KG1 (cell line): ENCODE measurements at places on chromosomes 12 and 14.

DNA sequence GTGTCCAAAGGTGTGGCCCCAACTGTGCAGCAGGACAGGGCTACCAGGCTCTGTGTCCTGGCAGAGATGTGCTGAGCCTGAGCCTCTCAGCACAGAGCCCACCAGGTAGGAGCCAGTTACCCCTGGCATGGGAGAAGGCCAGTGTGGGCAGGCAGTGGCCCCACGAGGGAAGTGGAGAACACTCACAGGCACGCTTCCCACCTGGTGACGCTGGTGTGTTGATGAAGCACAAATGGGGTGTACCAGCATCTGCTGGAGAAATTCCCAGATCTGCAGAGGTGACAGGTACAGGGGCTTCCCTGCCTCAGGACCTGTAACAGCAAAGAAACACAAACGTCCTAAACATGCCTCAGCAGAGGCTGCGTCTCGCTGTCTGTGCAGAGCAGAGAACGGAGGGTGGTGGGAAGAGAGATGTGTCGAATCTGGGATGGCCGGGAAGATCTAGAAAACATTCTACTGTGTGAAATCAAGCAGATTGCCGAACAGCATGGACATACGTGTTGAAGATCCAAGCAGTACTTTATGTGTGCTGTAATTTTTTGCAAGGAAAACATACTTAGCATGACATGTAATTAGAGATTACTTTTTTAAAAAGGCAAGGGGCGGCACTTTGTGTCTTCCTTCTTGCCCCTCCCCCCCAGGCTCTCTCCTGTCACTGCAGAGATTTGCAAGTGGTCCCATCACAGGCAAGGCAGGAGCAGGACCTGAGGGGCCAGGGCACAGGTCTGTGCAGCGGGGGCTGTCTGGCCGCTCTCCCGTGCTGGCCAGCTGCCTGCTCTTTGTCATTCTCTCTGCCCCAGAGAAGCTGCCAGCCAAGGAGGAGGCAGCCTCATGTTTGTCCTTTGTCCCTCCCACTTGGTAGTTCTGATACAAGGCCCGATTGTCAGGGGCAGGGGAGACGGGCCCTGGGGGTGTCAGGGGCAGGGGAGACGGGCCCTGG is 17.3 kb downstream of the HIP1R start:
- no peak for DNase-seq

GRCh38 chr12:15323480-15323879 is 1.2 kb downstream of the PTPRO start:
- no peak for DNase-seq

DNA sequence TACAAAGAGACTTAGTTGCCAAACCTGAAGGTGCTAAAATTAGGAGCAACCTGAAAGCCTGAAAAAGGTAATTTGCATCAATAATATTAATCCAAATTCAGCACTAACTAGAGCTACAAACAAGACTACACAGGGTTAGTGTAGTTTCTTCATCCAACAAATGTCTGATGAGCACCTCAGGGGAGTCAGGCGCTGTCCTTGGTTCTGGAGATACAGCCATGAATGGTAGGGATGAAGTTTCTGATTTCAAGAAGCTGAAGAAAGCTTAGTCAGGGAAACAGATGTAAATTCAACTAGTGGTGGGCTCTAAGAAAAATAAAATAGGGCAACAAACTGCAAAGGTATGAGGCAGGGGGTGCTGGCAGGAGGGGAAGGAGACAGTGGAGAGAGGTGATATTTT is 266.3 kb downstream of the GLT1D1 start:
- DNase-seq: no peak

DNA sequence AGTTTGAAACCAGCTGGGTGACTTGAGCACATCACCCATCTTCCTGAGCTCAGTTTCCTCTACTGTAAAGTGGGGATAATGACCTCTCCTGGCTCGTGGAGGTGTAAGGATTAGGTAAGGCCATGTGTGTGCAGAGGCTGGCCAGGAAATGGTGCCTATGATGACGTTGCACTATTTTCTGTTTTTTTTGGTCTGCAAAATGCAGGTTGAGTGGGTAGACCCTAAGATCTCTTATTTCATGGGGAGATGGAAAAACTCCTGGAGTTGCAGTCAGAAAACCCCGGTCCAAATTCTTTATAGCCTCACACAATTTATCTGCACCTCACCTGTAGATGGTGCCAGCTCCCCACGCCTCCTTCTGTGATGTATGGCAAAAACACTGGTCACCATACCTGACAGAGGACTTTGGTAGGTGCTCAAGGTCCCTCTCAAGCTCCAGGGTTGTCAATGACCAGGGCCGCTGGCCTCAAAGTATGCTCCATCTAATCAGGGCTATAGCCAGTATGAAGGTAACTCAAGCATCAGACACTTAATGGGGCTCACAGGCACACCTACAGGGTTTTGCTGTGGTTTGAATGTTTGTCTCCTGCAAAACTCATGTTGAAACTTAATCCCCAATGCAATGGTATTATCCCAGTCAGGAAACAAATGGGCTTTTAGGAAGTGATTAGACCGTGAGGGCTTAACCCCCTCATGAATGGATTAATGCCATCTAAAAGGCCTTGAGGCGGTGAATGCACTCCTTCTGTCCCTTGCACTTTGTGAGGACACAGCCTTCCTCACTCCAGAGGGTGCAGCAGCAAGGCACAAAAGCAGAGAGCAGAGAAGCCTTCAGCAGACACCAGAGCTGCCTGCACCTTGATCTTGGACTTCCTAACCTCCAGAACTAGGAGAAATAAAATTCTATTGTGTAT is 17.6 kb downstream of the C14orf132 start:
- DNase-seq: no peak

DNA sequence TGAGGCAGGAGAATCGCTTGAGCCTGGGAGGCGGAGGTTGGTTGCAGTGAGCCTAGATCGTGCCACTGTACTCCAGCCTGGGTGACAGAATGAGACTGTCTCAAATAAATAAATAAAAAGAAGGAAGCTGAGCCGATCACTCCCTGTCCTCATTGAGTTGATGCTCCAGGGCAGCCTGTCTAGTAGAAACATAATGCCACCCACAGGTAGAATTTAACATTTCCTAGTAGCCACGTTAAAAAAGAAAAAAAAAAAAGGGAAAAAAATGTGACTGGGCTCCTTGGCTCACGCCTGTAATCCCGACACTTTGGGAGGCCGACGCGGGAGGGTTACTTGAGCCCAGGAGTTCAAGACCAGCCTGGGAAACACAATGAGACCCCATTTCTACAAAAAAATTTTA is 135.7 kb downstream of the SCARB1 start:
- no peak for DNase-seq

DNA sequence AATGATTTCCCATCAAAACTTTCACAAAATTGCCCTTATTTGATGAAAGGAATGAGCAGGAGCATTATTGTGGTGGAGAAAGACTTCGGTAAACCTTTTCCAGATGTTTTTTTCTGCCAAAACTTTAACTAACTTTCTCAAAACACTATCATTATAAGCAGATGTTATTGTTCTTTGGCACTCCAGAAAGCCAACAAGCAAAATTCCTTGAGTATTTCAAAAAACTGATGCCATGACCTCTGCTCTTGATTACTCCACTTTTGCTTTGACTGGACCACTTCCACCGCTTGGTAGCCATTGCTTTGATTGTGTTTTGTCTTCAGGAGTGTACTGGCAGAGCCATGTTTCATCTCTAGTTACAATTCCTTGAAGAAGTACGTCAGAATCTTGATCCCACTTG is 29.7 kb upstream of the RAB21 start:
- DNase-seq: no peak

GRCh38 chr12:108097160-108097911 is 31.8 kb upstream of the WSCD2 start:
- DNase-seq: no peak

- DNase-seq: no peak
These were observed 143.1 kb upstream of the MYL2 start for GRCh38 chr12:111063295-111064026.

DNA sequence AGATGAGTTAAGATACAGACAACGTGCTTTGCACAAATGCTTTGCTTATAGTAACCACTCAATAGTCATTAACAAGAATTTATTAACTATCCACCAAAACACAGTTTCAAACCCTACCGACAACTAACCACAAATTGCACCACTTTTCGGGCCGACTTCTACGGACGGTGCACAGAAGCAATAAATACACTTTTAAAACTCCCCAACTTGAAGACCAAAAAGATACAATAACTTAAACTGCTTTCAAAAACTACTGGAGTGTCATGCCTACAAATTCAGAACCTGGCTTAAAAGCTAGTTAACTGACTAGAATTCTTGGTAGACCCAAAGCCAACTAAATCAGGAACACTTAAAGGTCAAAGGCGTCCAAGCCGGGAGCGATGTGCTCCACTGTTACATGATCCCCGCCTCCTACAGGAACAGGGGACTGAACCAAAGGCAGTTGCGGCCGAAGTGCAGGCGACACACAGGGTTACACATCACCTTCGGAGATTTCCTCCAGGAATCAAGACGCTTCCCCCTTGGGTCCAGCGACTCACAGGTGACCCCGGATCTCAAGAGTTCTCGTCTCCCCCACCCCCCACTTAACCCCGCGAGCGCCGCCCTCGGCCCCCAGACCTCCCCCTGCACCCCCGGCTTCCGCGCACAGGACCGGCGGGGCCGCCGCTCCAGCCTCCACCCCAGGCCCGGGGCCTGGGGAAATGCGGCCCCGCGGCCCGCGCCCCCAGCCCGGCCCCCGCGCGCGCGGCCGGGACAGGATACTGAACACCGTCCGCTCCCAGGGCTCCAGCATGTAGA is 507 bp downstream of the SPTSSA start:
- peak; percentile 33 for DNase-seq

DNA sequence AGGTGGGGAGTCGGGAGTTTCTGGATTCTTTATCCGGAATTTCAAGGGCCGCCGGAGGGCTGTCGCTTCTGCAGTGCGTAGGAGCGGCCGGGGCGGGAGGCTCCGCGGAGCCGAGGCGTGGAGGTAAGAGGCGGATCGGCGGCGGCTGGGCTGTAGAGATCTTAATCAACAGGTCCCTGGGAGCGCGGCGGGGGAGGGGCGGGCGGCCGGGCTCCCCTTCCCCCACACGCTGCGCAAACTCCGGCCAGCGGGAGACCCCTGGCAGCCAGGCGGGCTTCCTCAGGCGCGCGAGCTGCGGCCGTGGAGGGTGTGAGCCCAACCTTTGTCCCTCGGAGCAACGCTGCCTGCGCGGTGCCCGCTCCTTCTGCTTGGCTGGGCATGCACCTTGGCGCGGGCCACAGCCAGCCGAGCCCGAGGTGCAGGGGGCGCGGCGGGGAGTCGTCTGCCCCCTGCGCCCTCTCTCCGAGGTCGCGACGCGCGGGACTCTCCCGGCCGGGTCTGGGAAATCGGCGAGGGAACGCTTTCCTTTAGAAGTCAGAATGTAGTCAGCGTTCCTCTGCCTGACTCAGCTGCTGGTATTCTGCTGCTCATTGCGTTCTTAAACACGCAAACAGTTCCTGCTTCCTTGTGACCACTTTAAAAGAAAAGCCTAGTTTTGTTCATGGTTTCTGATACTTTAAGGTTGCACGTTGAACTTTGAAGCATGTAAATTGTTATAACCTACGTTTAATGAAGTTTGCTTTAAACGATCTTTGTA is at the start of gene PALS1:
TSS of gene PALS1 (plus strand) at position 25 of the 757 bp plus-strand sequence. CDS start 37,736 bp downstream, outside the sequence.
- peak; percentile 67 for DNase-seq

DNA sequence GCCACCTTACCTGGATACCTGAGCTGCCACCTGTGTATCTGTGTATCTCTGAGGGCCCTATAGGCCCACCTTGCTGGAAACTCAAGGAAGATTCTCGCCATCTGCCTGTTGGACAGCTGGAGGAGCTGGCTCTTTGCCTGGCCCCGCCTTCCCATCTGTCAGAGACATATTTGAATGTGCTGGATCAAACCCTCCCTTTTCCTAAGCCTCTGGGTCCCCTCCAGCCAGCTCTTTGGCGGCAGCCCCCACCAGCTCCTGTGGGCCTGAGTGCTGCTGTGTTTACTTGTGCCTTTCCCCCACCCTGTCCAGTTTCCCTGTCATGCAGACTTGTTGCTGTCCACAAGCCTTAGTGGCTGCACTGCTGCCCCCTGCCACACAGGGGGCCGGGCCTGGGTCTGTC is 55.9 kb upstream of the SRSF5 start:
- DNase-seq: no peak

DNA sequence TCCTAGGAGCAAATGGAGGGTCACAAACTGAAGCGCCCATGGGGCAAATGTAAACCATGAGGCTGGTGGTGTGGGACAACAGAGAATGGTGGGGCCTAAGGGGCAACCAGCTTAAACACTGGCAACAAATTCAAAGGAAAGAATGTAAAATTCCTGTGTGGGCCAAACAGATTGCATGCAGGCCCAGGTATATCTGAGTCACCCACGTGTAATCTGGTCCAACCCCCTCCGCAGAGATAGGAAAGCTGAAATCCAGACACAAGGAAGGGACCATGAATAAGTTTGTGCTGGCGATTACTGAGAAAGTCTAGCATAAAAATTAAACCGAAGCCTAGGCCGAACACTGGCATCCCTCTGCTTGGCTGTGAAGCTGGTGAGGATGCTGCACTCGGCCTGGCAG is 71.6 kb downstream of the ITPK1 start:
- no peak for DNase-seq

DNA sequence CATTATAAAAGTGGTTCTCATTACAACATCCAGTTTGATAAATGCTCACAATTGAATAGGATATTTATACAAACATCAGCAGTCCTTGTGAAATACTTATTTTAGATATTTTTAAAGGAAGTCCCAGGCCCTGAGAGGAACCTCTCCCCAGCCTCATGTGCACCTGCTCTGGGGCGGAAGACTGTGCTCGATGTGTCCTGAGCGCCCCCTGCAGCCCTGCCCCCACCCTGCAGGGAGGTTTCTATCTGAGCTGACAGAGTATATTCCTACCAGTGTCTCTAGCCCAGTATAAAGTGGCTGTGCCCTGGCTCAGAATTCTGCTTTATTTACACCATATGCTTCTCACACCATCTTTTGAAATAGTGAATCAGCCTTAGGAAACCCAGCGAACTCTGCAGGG is 1349.1 kb downstream of the TMEM121 start:
- DNase-seq: peak; percentile 58

DNA sequence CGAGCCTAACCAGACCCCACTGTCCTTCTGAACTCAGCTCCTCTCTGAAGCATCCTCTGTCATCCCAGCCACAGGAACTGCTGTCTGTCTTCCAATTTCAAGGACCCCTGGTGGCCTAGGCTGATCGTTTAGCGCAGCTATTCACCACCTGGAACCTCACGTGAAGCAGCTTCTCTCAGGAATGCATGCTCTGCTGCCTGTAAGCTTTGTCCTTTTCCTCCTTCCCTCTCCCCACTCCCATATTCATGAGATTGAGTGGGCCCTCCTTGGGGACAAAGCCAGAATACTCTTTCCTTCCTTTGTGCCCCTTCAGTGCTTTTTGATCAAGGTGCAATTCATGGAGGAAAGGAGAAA is 17.2 kb downstream of the DPF3 start:
- DNase-seq: no peak

DNA sequence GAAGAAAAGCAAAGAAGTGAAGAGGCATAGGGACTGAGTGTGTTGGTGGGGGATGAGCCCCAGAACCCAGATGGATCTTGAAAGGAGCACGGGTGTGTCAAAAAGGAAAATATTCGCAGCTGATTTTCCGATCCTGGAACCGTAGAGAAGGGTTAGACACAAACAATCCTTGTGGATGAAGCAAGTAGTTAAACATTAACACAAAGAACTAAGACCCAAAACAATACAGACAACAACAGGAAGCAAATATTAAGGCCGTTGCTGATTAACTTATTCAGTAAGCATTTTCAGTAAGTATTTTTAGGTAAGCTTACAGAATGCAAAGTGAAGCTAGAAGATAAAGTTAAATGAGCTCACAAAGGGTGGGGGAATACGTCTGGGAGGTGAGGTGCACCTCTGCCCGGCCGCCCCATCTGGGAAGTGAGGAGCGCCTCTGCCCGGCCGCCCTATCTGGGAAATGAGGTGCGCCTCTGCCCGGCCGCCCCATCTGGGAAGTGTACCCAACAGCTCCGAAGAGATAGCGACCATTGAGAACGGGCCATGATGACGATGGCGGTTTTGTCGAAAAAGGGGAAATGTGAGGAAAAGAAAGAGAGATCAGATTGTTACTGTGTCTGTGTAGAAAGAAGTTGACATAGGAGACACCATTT is 62.8 kb upstream of the PRB2 start:
- DNase-seq: no peak
